ENCODE measurements at places on chromosomes 11 and 22.

DNA sequence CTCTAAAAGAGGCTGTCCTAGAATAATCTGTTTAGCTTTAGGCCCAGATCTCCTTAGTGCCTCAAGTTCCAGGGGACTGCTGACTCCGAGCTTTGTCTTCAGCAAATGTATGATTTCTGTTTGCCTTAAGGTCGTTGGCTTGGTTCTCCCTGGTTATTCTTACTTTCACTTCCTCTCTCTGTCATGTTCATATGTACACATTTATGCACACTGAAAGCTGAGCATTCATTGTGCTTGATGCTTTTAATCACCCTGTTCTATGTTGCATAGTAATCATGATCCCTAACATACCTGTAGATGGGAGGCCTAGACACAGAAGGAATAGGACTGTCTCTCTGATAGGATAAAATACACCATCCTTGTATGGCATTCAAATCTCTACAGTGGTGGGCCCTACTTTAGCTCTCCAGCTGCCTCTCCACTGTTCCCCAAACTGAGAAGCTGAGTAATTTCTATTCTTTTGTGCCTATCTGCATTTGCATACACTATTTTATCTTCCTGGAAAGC is 7.2 kb downstream of the PPFIBP2 start:
- peak; percentile 74 for DNase-seq

- DNase-seq = no peak
Observed at GRCh38 chr22:38881997-38882879, 10.2 kb upstream of the CBX6 start.

DNA sequence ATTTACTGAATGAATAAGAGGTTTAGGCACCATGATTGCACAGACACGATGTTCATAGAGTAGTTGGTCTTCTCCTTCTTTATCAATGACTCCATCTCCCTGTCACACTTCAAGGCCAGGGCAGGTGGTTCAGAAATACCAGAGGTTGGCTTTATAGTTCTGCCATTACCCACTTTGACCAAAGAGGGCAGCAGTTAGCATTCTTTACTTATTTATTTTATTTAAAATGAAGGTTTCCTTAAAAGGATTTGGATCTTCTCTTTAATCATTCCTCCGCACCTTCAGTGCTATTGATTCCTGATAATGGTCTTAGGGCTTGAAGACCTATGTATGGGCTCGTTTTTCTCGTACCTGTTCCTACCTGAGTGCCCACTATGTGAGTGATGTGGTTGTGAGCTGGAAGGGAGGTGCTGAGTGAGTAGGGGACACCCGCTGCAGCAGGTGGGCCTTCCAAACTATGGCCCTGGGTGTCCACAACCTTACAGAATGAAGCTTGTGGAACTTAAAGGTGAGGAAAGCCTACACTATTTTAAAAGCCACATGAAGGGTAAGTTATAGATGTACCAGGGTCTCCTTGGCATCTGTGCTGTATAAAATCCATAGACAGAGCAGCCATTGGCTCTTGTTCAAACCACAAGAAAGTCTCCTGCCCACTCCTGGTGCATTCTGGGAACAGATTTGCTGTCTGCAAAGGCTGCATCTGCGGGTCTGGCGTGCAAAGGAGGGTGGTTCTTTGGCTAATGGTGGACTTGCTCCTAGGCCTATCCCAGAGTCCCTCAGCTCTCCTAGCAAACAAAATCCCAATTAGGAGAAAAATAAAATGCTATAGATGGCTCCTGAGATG is 35.0 kb downstream of the TIMP3 start:
- DNase-seq = peak; percentile 44

DNA sequence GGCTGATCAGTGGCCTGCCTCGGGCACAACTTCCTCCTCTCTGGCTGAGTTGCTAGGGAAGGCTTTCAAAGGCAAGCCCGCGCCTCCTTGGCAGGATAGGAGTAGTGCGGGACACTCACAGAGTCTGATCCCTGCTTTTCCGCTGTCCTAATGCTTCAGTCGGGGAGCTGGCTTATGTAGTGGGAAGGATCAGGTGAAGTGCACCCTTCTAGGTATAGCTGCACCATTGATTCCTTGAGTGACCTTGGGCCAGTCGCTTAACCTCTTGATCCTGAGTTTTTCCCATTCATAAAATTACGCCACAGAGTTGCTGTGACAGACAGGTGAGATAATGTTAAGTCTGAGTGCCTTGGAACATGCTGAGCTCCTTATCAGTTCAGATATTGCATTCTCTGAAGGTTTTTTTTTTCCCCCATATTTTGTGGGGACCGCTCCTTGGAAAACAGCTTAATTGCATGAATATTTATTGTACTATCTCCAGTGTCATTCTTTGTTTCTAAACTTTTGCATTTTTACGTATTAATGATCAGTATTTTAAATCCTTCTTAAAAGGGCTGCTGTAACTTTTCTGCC is 961 bp downstream of the IPO7 start:
- DNase-seq = no peak

GRCh38 chr22:40334060-40334459 is 12.2 kb upstream of the ADSL start:
- no peak for DNase-seq

All from suppressor macrophage treated with lipopolysaccharide for 1 hour (primary cell).